ENCODE measurements at places on chromosomes 16 and 17. TPM values are rescaled to one million over a fixed set of nuclear protein-coding genes. Genes with fewer than 3 reads are reported as not detected.

DNA sequence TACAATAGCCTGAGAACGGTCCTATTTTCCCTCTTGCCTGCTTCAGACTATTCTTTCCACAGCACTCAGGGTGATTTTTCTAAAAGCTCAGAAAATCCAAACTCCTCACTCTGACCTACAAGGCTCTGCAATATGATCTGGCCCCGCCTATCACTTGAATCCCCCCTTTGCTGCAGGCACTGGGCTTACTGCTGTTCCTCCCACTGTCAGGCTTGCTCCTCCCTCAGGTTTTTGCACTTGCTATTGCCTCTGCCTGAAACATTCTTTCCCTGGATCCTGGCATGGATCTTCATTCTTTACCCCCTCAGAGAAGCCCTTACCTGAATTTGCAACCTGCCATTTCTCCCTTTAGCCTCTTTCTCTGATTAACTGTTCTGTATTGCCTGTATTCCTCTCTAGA is 52.3 kb downstream of the RPGRIP1L start:
- no peak for DNase-seq

GRCh38 chr16:9261376-9261775 is 169.9 kb downstream of the HAPSTR1 start:
- no peak for DNase-seq

Gene NOS2
- total RNA-seq = 0.18 TPM

- no peak for DNase-seq
These were observed 68.9 kb upstream of the HAS3 start for GRCh38 chr16:69036399-69037091.

DNA sequence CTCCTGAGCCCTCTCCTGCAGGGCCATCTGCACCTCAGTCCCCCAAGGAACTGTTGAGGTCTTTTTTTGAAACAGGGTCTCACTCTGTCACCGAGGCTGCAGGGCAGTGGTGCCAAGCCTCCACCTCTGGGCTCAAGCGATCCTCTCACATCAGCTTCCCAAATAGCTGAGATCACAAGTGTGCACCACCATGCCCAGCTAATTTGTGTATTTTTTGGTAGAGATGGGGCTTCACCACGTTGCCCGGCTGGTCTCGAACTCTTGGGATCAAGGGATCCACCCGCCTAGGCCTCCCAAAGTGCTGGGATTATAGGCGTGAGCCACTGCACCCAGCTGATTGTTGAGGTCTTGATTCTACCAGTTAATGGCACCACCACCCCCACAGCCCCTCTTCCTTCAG is 27.9 kb upstream of the ENDOV start:
- no peak for DNase-seq

- no peak for DNase-seq
These were observed 14.4 kb downstream of the FBF1 start for GRCh38 chr17:75926456-75926855.

Gene SLC35G6
- not detected for total RNA-seq

DNA sequence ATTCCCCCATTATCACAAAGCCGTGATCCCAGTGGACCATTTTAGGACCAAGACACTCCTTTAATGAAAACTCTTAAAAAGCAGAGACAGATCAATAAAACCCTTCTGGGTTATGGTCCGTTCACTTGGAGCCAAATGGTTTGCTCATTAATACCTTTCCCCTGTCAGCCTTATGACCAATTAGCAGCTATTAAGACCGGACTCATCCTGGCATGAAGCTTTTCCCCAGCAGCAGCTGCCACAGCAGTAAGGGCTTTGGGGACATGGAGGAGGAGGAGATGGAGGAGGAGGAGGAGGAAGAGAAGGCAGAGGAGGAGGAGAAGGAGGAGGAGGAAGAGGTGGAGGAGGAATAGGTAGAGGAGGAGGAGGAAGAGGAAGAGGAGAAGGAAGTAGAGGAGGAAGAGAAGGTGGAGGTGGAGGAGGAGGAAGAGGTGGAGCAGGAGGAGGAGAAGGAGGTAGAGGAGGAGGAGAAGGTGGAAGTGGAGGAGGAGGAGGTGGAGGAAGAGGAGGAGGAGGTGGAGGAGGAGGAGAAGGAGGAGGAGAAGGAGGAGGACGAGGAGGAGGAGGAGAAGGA is 50.1 kb upstream of the IRX3 start:
- no peak for DNase-seq

- DNase-seq = no peak
These were observed 4.9 kb upstream of the EPX start for GRCh38 chr17:58187675-58188074.

GRCh38 chr16:1121601-1122397 is 25.8 kb upstream of the C1QTNF8 start:
- no peak for DNase-seq

Gene DHRS7C
- total RNA-seq = not detected
